ENCODE measurements at places on chromosomes 3 and 15.

- no peak for DNase-seq
Measured at GRCh38 chr3:129040579-129041300, 19.8 kb upstream of the GP9 start.

DNA sequence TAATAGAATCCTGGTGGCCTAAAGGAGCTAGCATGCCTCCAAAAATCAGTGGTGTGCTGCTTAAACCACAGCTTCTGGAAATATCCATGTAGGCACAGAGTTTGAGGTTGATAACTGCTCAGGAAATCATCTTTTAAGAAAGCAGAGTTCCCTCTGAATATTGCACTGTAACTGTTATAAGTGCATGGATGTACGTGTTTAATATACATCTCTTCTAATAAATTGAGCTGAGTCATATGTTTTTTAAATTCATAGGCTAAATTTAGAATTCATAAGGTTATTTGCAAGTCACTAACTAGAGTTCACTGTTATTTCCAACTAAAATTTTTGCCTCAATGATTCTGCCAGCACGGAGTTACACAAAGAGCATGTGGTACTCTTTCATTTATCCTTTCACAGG is 68.9 kb downstream of the MYH15 start:
- no peak for DNase-seq

DNA sequence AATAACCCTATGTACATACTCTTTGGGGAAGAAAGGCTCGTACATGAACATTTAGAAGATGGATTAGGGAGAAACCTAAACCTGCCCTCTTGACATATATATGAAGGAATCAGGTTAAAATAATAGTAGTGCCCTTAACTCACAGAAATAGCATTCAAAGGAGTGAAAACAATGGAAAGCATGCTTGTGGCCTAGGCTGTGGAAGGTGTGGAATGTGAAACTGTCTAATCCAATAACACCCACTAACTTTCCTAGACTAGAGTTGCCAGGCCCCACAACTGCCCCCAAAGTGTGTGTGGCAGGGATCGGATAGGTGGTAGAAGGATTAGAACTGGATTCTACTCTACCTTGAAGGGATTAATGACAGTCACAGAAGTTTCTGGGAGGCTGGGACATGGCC is 317.4 kb upstream of the LRRFIP2 start:
- DNase-seq, result no peak

- DNase-seq, result no peak
Measured at GRCh38 chr3:120192159-120192558, 92.9 kb downstream of the GPR156 start.

GRCh38 chr3:138408751-138409570 is 25.5 kb upstream of the ESYT3 start:
- DNase-seq, result no peak

DNA sequence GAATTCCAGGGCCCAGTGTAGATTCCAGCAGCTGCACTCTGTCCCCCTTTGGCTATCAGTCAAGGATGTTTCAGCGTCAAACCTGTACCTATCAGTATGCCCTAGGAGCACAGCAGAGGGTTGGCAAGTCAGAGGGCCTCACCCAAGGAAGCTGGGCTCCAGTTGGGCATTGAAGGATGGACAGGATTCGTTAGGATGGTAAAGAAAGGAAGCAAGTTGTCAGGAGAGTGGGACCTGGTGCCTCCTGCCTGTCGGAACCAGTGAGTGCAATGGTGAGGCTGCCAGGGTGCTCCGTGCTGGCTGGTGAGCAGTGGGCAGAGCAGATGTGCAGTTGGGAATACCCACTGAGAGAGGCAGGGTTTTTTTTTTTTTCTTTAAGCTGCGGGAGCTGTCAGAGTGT is 157.2 kb downstream of the CHDH start:
- DNase-seq, result no peak

GRCh38 chr3:118573912-118574311 is 460.7 kb downstream of the IGSF11 start:
- no peak for DNase-seq

DNA sequence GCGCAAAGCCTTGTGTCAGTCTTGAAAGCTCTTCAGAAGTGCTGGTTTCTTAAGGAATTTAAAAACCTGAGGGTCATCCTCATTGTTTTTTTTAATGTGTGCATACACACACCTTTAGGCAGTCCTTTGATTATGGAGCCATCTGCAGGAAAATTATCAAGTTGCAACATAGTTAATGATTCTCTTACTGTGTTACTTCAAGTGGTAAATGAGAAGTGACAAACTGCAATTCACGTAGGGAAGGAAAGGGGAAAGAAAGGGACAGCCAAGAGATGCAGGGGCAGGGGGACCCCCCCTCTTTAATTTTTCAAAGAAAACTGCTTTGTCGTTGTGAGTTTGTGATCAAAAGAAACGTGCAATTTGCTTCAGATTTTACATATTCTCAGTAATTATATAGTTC is 162.4 kb upstream of the CGNL1 start:
- DNase-seq, result no peak

GRCh38 chr3:45031531-45031930 is 5.4 kb downstream of the CLEC3B start:
- DNase-seq, result no peak

- DNase-seq, result no peak
Measured at GRCh38 chr3:101940521-101941317, 91.4 kb downstream of the NFKBIZ start.

DNA sequence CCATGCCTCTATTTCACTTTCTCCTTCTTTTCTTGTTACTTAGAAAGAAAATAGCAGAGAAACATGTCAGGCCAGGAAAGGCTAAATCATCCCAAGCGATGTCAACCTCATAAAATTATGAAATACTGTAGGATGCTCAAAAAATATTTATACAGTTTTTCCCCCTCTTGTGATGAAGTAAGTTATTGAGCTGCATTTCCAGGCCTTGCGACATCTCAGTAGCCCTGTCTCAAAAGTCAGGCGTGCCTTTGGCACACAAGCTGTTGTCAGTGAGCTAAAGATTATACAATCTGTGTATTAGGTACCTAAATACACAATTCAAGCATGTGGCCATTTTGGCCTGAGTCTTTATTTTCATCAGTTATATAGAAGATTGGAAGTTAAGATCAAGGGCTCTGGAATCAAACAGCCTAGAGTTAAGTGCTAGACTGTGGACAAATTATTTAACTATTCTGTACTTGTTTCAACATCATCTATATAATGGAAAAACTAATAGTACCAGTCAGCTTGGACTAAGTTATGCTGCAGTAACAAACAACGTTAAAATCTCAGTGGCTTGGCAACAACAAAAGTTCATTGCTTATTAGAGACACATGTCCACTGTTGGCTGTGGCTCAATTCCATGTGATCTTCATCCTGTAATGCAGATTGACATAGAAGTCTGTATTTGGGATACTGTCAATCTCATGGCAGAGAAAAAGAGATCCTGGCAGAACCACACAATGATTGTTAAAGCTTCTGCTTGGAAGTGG is 406.4 kb upstream of the PROK2 start:
- DNase-seq, result no peak

DNA sequence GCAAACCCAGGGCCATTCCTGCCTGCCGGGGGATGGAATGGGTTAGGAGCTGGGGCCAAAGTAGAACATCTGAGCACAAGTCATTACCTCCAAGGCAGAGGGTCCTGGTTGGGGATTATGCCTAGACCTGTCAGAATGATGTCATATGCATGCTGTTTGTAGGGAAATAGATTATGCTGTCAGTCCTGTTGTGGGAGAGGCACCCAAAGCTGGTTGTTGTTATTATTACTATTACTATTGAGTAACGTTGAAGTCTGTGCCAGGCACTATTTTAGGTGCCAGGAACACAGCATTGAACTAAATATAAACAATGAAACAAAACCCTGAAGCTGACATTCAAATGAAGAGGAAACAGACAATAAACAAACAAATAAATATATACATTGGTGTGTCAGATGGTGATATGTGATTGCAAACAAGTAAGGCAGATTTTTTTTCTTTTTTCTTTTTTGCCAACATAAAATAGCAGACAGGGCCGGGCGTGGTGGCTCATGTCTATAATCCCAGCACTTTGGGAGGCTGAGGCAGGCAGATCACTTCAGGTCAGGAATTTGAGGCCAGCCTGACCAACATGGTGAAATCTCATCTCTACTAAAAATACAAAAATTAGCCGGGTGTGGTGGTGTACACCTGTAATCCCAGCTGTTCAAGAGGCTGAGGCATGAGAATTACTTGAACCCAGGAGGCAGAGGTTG is 2.0 kb downstream of the P4HTM start:
- DNase-seq, result no peak

GRCh38 chr15:81295486-81296121 is 28.3 kb downstream of the STARD5 start:
- DNase-seq, result no peak

DNA sequence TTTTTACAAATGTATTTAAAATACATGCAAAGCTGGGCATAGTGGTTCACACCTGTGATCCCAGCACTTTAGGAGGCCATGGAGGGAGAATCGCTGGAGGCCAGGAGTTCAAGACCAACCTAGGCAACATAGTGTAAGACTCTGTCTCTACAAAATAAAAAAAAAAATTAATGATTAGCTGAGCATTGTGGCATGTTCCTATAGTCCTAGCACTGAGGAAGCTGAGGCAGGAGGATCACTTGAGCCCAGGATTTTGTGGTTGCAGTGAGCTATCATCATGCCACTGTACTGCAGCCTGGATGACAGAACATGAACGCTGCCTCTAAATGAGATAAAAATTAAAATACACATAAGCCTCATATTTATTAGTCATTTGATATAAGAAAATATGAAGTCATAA is 142.8 kb downstream of the TCF12 start:
- DNase-seq, result no peak

DNA sequence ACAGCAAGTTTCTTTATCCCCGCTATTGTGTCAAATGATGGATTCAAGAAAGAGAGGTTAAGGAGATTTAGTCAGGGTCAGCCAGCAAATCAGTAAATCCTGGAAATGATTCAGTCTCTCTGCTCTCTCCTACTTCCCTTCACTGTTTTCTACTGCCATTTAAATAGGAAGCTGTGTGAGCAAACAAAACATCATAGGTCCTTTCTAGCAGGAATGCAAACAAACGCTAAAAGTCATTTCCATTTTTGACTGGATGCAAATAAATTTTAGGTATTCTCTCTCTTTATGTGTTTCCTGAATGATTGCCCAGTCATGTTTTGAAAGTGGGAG is 299.4 kb upstream of the RORA start:
- DNase-seq, result no peak

DNA sequence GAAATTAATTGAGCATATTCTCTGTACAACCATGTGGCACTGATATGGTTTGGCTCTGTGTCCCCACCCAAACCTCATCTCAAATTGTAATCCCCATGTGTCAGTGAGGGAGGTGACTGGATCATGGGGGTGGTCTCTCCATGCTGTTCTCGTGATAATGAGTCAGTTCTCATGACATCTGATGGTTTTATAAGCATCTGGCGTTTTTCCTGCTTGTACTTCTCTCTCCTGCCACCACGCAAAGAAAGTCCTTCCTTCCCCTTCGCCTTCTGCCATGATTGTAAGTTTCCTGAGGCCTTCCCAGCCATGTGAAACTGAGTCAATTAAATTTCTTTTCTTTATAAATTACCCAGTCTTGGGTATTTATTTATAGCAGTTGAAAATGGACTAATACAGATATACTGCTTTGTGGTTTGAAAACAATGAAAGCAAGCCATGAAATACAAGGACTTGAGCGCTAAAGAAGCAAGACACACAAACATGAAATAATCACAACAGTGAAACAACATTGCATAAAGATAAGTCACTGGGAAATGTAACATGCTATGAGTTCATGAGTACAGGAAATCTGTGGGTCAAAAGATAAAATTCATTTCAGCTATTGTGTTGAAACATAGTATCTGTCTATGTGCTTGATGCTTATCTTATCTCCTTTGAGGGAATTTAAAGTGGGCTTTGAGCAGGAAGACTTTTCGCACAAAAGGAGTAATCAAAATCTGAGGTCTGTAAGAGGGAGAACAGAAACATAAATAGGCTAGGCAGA is 288.7 kb downstream of the GBE1 start:
- no peak for DNase-seq

- DNase-seq, result no peak
Measured at GRCh38 chr3:157427901-157428300, 8.7 kb upstream of the PTX3 start.

- DNase-seq, result no peak
Measured at GRCh38 chr3:52299879-52300611, 12.4 kb downstream of the GLYCTK start.

- DNase-seq, result no peak
Measured at GRCh38 chr3:87001473-87002098, 10.6 kb upstream of the VGLL3 start.

DNA sequence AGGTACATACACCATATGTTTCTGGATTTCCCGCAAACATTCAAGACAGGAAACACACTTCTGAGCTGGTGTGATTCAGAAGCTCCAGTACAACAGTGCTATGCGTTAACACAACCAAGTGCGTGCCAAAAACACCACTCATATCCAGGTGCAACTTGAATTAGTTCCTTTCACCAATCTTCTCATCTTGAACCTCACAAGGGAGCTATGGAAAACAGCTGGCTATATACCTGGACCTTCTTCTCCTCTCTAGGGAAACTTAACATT is 31.3 kb downstream of the SUSD5 start:
- DNase-seq, result no peak

GRCh38 chr15:67941648-67942310 is 101.9 kb upstream of the RNU6-1 start:
- DNase-seq, result no peak

DNA sequence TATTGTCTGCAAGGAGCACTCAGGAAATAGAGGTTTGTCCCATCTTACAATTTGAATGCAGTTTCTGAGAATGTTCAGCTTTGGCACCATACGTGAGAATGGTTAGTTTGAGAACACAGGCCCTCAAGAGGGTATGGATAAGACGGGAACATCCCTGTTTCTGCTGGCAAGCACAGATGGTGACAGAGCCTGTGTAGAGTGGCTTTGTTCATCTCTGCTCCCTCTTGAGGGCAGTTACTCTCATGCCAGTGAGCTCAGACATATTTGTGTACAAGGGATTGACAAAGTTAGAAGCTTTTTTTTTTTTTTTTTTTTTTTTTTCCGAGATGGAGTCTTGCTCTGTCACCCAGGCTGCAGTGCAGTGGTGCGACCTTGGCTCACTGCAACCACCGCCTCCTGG is 71.5 kb upstream of the FILIP1L start:
- no peak for DNase-seq

DNA sequence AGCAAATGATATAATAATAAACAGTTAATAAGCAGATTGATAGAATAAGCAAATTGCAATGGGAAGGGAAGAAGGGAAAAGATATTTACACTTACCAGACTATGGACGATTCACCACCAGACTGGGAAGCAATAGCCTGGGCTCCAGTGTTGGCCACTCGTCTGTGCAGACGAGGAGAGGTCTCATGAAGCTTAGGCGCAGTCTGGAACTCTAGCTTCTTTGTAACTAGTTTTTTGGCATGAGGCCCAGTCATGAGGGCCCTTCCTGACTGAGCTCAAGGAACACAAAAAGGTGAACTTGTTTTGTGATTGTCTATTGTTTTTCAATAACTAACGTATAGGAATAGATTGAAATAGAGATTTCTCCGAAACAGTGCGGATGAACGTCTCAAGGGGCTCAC is 63.3 kb upstream of the GATM start:
- DNase-seq, result no peak

All from stimulated activated CD4-positive, alpha-beta T cell treated with anti-CD3 and anti-CD28 coated beads, Interleukin-2, amount 100 ng/mL, for 48 hours (primary cell).